ENCODE measurements at places on chromosomes 1 and 21. TPM values are rescaled to one million over a fixed set of nuclear protein-coding genes. Genes with fewer than 3 reads are reported as not detected.
A peak's percentile ranks its signal among the peaks of the same experiment; 100 is the strongest.

DNA sequence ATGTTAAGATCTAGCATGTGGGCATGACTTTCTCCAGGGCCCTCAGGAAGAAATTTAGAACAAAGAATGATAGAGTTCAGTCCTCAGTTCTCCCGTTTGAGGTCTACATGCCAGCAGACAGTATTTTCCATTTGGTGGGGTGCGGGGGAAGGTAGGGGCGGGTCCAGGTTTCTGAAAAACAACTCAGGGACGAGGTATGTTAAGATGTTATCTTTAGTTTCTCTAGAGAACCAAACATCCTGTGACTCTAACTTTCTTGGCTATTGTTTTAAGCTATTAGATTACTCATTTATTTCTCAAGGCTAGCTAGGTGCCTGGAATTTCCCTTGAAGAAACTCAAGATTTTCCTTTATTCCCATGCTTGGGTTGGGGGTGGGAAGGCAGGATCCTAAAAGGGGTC, 42.3 kb upstream of the SYT14 start:
- no peak overlapping the region for H3K27ac ChIP-seq
- no peaks in the 10 kb centered on the region for H3K4me1 ChIP-seq
- no peak for DNase-seq
- no peak overlapping the region for H3K4me3 ChIP-seq
- H3K27me3 ChIP-seq = no peaks in the 10 kb centered on the region

- H3K27me3 ChIP-seq = no peaks in the 10 kb centered on the region
- DNase-seq = no peak
- H3K4me1 ChIP-seq = no peaks in the 10 kb centered on the region
- H3K4me3 ChIP-seq = no peak overlapping the region
- no peaks in the 10 kb centered on the region for H3K36me3 ChIP-seq
Measured at GRCh38 chr1:24438423-24438901, 22.9 kb downstream of the NIPAL3 start.

DNA sequence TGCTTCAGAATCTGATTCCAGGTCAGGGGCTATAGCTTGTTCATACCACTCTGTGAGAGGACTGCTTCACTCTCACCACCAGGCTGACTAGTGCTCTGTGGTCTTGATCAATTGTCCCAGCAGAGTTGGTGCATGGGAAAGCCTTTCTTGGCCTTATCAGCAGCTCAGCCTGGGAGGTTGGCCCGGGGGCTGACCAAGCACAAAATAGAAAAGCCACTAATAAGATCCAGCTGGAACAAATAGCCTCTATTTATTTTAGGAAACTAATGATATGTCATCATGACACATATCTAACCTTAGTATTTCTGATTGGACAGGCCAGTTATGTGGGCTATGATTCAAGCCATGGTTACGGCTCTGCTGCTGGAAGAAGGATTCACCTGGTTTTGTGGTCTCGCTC, 134.2 kb downstream of the GDAP2 start:
- DNase-seq = peak; percentile 2
- no peak overlapping the region for H3K27ac ChIP-seq
- H3K27me3 ChIP-seq = no peaks in the 10 kb centered on the region
- no peaks in the 10 kb centered on the region for H3K4me1 ChIP-seq

DNA sequence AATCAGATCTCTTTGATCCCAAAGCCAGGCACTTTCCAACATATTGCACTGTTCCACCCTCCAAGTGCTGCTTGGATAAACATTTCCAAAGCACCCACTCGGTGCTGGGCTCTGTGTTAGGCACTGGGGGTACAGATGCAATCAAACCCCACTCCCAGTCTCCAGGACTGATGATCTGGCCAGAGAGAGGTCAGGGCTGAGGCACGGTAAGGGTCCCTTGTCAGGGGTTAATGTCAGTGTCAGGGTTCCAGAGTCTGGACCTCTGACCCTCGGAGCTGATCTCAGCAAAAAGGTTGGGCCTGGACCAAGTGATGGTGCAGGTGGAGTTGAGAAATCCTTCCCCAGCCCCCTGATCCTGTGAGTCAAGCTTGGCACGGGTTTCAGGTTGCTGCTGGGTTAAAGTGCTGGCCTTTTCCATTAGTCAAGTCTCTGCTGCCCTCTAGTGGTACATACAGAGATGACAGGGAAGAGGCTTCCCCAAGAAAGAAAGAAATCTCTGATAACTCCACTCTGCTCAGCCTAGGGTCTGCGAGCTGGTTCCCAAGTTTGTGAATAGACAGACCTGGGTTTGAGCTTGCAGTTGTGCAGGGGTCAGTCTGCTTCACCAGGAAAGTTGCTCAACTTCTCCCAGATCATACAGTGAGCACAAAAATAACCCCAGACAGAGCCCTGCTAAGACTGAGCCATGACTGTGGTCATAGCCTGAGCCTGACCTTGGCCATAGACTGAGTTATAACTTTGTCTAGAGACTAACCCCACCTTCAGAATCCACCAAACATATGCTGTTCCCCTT, 74.6 kb downstream of the DMRTA2 start:
- H3K27me3 ChIP-seq = peaks cover 16% of the 10 kb centered on the region
- no peaks in the 10 kb centered on the region for H3K4me1 ChIP-seq
- H3K27ac ChIP-seq = no peak overlapping the region
- H3K36me3 ChIP-seq = no peaks in the 10 kb centered on the region
- DNase-seq = peak; percentile 50

GRCh38 chr1:1175221-1176062, 1.8 kb downstream of the TTLL10 start:
- H3K4me3 ChIP-seq = no peak overlapping the region
- no peak for DNase-seq
- no peaks in the 10 kb centered on the region for H3K4me1 ChIP-seq
- no peaks in the 10 kb centered on the region for H3K36me3 ChIP-seq
- H3K27me3 ChIP-seq = no peaks in the 10 kb centered on the region
- no peak overlapping the region for H3K27ac ChIP-seq

DNA sequence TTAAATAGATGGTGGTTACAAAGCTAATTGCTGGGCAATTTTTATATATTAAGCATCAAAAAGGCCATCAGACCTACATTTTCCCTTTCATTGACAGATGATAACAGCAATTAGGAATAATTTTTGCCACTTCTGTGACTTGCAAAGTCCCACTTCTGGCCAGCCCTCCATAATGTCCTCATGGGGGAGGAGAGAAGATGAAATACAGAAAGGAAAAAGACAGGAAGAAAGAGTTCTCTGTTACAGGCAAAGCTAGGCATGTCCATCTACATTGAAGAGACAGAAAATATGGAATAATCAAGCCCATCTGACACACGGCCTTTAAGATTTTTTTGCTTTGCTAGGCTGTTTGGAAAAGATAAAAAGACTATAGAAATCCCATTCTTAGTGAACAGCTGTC, 108.0 kb downstream of the ENAH start:
- no peaks in the 10 kb centered on the region for H3K36me3 ChIP-seq
- H3K27ac ChIP-seq = no peak overlapping the region
- no peaks in the 10 kb centered on the region for H3K27me3 ChIP-seq
- H3K4me3 ChIP-seq = no peak overlapping the region
- H3K4me1 ChIP-seq = no peaks in the 10 kb centered on the region
- DNase-seq = no peak

AQP10 gene
- not detected for total RNA-seq

FCGR2B gene
- total RNA-seq = 0.15 TPM

DNA sequence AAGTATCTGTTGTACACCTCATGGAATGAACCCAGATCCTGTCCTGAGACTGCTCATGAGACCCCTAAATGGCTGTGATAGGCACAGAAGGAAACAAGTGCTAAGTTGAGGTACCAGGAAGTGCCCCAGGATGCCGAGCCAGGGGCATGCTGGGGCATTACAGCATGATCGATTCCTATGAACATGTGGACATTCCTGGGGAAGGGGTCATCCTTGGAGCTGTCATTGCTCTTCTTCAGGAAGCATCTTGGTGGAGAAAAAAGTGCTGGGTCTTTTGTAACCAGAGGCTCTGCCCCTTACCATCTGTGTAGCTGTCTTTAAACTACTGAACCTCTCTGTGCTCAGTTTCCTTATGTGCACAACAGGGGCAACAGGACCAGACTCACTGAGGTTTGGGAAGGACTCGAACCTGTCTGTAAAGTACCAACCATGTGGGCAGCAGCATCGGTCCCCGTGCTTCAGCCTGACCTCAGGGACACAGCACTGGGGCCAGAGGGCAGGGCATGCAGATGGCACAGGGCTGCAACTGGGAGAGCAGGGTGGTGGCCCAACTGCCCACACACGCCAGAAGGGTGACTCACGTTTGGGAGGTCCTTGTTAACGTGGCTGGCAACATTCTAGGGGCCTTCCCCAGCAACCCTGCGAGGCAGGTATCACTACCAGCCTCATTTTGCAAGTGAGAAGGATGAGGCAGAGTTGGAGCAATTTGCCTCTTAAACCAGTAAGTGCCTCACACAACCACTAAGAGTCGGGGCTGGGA, 142.3 kb upstream of the EDN2 start:
- H3K4me1 ChIP-seq = peaks cover 8% of the 10 kb centered on the region
- no peak for DNase-seq
- no peak overlapping the region for H3K27ac ChIP-seq
- no peaks in the 10 kb centered on the region for H3K27me3 ChIP-seq

Data from Panc1 (cell line).